ENCODE measurements at places on chromosomes 3 and 15. TPM values are rescaled to one million over a fixed set of nuclear protein-coding genes. Genes with fewer than 3 reads are reported as not detected.

The GPR62 gene
- total RNA-seq, result not detected

The SQOR gene
- total RNA-seq, result 48.4 TPM

The FLNB gene
- total RNA-seq, result 104 TPM

The SI gene
- not detected for total RNA-seq

The NDUFAF3 gene
- total RNA-seq, result 301 TPM

The NPRL2 gene
- total RNA-seq, result 26.2 TPM

The NOX5 gene
- 2.9 TPM for total RNA-seq

The UBE2E1 gene
- 153 TPM for total RNA-seq

The TRIM71 gene
- not detected for total RNA-seq

The CLDN18 gene
- not detected for total RNA-seq

The IMPG2 gene
- under 0.01 TPM for total RNA-seq

DNA sequence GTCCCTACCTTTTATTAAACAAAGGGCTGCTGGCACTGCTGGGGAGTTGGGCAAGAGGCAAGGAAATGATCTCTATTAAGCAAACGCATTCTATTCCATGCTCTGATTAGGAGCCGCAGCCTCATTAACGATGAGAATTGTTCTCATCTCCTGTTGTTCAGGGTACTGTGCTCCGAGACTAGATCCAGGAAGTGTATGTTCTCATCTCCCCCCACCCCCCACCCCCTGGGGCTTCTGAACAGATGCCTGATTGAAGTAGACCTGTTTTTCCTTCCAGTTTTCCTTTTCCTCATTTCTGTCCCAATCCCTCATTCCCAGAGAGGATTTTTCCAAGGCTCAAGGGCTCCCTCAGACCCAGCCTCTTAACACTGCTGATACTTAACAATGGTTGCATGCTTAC is 81.6 kb upstream of the FEZF2 start:
- DNase-seq, result no peak

GRCh38 chr3:46972396-46972795 is 4.1 kb downstream of the CCDC12 start:
- DNase-seq, result no peak

GRCh38 chr15:77295446-77295845 is 124.5 kb downstream of the PEAK1 start:
- no peak for DNase-seq

DNA sequence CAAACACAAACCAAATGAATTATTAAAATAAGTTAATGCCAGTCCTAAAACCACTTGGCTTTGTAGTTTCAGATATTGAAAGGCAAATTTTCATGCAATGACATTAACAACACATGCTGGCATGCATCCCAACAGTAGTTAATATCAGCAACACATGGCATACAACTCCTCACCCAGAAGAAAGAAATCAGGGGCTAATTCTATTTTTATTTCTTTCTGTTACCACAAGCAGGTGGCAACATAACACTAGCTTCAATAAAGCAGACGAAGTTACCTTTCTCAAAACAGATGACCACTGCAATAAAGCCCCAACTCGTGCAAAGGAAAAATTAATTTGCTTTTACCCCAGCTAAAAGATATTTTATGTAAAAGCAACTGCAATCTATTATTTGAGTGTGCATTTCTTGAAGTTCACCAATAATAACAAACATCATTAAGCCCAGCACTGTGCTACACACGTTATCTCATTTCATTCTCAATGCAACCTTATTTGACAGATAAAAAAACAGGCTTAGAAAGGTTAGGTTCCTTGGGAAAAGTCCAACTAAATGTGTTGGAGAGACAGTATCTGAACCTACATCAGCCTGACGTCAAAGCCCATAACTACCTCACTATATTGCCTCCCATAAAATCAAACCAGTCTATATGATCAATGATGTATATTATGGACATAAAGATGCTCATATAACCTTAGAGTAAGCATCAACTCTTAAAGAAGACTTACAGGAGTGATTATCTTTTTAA is 2.8 kb downstream of the TOP2B start:
- DNase-seq, result no peak

DNA sequence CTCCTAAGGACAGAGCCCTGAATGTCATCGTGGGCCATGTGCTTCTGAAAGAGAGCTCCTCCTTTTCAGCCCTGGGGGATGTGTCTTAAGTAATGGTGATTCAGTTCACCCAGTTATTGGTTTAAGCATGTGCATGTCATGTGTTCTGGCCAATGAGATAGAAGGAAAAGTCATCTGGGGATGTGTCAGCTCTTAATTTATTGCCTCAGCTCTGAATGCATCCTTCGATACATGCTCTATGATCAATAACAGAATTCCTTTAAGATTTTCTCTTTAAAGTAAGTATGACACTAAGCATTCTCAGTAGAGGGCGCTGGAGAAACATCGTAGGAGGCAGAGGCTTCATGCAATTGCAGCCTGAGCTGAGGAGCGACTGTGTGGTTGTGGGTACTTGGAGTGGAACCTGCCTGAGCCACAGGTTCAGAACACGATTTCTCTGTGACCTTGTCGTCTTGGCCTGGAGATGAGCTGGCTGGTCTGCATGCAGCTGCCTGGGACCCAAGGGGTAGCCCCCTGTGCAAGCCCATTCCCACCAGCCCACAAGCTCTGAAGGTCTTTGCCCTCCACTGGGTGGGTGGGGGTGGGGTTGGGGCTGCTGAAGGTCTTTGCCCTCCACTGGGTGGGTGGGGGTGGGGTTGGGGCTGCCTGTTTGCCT is 69.5 kb downstream of the C3orf38 start:
- DNase-seq, result no peak

DNA sequence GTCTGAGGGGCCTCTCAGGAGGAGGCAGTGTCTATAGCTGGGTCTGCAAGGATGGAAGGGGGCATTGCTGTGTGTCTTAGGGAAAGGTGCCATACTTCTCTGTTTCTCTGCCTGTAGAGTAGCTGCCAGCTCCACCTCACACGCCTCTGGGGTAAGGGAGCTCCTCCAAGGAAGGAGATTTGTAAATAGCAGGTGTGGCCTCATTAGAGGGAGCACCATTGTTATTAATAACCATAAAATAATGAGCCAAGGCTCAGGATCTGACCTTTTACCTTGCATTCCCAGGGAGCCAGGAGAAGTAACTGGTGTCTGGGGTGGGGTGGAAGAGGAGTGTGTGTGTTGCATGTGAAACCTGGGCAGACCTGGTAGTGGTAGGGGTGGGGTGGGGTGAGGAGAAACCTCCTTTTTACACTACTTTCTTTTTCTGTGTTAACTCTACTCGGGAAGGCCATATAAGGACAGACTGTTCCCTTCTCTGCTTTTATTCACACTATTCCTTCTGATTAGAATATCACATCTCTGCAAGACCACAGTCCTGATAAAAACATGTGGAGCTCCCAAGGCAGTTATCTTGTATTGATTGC is 2.2 kb upstream of the C15orf39 start:
- no peak for DNase-seq

DNA sequence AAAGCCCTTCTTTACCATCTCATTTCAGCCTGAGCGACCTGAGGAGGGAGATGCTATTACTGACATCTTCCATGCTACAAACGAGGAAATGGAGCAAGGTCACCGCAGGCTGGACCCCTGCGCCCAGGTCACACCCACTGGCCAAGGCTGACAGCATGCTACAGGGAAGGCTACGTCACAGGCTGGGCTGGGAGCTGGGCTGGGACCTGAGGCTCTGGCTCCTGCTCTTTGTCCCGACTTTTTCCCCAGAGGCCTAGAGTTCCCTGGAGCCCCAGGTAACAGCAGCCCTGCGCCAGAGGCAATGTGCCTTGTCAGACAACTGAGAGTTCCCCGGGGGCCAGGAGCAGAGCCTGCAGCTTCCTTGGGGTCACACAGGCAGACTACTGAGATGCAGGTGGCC is 87.2 kb downstream of the IQSEC1 start:
- DNase-seq, result no peak

DNA sequence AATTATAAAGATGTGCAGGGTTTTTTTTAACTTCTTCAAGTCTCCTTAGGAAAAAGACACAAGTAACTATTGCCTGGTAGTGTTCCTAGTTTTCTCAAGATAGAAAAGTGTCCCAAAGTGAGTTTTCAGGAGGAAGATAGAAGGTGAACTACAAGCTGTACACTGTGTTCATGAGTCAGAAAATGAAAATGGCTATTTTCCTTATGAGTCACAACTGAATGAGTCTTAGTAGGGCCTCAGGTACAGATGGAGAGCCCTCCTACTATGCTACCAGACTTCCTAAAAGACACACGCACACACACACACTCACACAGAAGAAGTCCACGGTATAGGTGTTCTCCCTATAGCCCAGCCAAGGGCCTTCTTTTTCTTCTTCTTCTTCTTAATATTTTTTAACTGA is 3.1 kb downstream of the MYO1E start:
- peak; percentile 44 for DNase-seq

DNA sequence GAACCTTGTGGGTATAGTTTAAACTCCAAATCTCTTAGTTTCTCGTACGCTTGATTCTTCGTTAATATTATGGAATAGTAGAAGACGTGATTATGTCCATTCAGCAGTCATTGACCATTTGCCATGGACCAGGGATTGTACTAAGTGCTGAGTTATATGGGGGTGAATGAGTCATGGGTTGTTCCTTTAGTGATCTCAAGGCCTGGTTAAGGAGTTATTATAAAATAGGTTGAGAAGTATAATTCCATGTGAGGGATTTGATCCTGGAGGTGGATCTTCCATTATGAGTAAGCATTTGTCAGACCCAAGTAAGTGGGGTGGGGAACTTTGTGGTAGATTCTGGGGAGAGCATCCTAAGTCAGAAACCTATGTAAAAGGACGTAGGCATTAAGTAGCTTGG is 15.4 kb downstream of the NR2C2 start:
- DNase-seq, result peak; percentile 39

GRCh38 chr3:28738425-28738824 is 389.8 kb upstream of the AZI2 start:
- DNase-seq, result no peak

DNA sequence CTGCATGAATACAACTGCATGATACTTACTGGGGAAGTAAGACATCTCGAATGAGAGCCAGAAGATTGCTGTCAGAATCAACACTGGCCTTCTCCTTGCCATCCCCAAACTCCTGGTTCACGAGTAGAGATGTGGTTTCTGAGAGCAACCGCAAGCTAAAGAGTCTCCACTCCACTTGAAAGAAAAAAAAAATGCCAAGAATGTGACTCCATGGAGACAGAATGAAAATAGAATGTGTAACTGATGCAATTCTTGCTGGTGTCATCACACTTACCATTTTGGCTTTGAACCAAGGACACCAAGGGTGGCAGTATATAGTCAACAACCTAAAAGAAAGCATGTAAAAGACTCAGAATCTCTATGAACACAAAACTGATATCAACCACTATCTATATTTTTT is 280.4 kb downstream of the ULK4 start:
- DNase-seq, result peak; percentile 98

GRCh38 chr3:61680617-61681016 is 119.2 kb downstream of the PTPRG start:
- DNase-seq, result no peak

GRCh38 chr3:129119365-129120100 is 2.1 kb downstream of the RAB43 start:
- DNase-seq, result no peak

GRCh38 chr3:87052499-87053260 is 61.7 kb upstream of the VGLL3 start:
- no peak for DNase-seq

GRCh38 chr3:46661776-46662766 is 31.4 kb downstream of the ALS2CL start:
- DNase-seq, result no peak

DNA sequence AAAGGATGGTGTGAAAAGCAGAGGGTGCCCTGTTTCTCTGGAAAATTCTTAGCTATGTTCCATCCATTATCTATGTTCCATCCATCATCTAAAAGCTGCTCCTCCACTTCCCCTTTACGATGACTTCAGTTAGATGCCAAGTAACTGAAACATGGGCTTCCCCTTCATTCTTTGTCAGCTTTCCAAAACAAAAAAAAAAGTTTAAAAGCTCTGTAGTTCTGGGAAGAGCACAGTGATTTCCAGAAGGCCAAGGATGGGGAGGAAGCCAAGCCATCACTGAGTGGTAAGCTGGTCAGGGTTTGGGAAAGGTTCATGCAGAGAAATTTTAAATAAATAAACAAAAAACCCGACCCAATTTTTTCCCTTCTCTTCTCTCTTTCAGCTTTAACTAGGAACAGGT is 111.5 kb downstream of the CFAP44 start:
- no peak for DNase-seq

GRCh38 chr15:29093696-29094343 is 175.8 kb downstream of the NSMCE3 start:
- DNase-seq, result no peak

- no peak for DNase-seq
Measured at GRCh38 chr15:28178290-28178689, 79.2 kb upstream of the OCA2 start.

GRCh38 chr3:100831629-100832028 is 122.3 kb downstream of the TFG start:
- DNase-seq, result no peak

DNA sequence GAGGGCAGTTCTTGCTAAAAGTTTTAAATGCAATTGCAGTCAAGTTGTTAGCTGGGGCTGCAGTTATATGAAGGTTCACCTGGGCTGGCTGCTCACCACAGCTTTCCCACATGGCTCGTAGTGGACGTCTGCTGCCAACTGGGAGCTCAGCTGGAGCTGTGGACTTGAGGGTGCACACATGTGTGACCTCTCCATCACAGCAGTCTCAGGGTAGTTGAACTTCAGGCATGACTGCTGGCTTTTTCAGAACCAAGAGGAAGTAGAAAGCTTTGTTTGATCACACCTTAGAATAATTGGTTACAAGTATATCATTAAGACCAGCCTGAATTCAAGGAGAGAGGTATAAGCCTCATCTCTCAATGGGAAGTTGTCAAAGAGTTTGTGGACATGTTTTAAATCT is 74.1 kb downstream of the CHL1 start:
- DNase-seq, result no peak

DNA sequence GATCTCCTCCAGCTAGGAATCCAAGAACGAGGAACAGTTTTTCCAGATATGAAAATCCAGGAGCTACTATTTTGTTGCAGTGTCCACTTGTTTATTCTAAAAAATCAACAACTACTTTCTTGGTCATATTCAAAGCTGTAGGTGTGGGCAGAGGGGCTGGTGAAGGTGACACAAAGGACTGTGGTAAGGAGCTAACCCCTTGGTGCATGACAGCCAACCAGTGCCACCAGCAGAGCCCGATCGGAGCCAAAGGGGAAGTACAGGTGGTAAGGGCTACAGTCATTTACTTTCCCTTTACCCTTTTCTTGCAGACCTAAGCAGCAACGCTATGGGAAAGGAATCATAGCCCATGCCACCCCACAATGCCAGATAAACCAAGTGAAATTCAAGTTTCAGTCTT is 30.7 kb downstream of the PLA1A start:
- DNase-seq, result no peak

GRCh38 chr15:42133886-42134502 is 22.4 kb downstream of the PLA2G4F start:
- peak; percentile 47 for DNase-seq

- peak; percentile 21 for DNase-seq
Measured at GRCh38 chr15:86846036-86846435, 766.4 kb downstream of the AGBL1 start.

Data from RPMI7951 (cell line).